ENCODE measurements at places on chromosomes 5 and 9.

DNA sequence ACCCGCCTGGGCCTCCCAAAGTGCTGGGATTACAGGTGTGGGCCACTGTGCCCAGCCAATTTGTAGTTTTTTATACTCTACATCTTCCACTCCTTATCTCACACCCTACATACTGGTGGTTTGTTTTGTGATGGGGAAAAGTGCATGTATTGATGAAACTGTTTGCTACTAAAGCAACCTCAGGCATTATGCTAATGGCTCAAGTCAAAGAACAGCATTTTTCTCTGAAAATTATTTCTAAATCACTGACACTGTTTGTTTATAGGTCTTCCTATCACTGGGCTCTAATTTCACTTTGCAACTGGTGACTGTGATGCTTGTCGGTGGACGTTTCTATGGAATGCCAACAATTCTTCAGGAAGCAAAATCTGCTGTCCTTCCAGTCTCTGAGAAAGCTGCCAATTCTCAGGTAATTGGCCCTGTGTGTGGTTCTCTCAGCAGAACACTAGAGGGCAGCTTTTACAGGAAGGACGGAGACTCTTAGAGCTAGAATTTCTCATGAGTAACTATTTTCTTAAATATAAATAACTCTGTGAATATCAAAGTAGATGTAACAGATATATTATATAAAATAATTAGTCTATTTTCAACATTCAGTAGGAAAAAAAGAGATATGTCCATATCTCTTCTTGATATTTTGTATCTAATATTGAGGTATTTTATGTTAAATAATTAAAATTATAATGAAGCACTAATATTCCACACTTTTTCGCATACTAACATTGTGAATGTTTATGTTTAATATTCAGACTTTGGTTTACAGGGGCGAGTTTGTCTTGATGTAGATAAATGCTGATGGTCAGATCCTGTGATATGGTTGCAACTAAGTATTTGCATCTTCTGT lies 244.1 kb downstream of the ADGRV1 start:
- peak; percentile 10 for DNase-seq

GRCh38 chr5:138371454-138371853 lies 19.0 kb downstream of the KDM3B start:
- no peak for DNase-seq

- peak; percentile 4 for DNase-seq
These were observed 5.4 kb downstream of the NNT start for GRCh38 chr5:43608406-43608805.

- DNase-seq = peak; percentile 75
These were observed 64.2 kb upstream of the CPEB4 start for GRCh38 chr5:173823721-173824567.

DNA sequence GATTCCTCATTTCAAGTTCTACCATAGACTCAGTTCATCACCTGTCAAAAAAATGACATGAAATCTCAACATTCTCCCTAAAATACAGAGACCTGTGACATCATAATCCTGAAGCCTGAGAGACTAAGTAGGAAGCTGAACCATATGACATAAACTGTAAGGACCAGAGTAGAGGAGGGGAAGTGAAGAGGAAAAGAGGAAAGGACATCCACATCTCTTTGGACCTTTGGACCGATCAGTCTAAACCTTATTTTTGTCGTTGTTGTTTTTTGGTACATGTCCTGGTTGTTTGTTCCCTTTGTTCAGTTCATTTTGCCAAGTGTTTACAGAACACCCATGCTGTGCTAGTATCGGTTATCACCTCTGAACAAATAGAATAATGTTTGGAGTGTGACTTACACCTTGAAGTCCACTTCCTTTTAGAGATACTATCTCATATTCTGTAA lies 41.9 kb downstream of the LURAP1L start:
- no peak for DNase-seq

DNA sequence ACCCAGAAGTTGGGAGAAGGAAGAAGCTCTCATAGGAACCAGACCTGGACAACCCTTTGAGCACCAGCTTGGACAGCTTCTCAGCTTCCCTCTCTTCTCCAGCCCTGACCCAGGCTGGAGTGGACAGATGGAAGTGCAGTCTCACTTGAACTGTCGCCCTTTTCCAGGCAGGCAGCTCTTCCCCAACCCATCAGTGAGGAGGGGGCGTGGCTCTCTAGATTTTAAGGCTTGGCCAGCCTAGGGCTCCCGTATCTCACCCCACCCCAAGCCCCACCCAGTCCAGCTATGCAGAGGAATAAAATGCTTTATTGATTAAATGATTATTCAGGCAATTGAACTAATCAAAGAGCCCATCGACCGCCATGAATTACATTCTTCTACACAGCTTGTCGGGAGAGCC lies 2.2 kb downstream of the PAX5 start:
- DNase-seq = no peak

- DNase-seq = no peak
These were observed 57.4 kb downstream of the SFXN1 start for GRCh38 chr5:175535796-175536195.

GRCh38 chr9:80175286-80176150 lies 603.8 kb downstream of the TLE4 start:
- peak; percentile 23 for DNase-seq

GRCh38 chr5:168974082-168974481 lies 326.9 kb downstream of the SLIT3 start:
- DNase-seq = no peak

DNA sequence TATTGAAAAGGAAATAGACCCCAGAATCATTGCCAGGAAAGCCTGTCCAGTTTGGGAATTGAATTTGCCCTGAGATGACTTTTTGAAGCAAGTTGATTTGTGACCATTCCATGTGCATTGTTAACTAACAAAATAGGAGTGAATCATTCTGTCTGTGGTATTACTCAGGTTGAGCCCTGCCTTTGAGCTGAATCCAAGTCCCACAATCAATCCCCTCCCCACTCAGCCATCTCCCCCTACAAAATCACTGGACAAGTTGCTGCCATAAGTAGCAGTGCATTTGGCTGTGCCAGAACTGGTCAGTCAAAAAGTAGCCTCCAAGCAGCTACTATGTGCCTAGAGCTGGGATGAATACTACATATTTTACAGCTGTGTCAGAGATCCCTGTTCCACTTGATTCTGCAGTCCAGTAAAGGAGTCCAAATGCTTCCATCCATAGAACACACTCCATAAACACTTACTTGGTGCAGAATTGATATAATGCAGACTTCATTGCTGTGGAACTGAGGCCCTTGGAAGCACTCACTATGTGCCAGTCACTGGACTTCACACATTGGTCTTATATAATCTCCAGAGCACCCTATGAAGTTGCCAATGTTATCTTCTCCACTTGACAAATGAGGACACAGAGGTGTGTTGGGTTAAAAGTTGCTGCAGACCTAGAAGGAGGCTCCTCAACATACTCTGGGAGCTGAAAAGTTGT lies 96.1 kb downstream of the ZNF462 start:
- DNase-seq = peak; percentile 58

- no peak for DNase-seq
These were observed 2252.4 kb downstream of the MAT2B start for GRCh38 chr5:165757791-165758190.

GRCh38 chr5:163917747-163918146 lies 412.3 kb downstream of the MAT2B start:
- DNase-seq = no peak

GRCh38 chr5:140923601-140924000 lies 2.5 kb upstream of the PCDHAC1 start:
- no peak for DNase-seq

DNA sequence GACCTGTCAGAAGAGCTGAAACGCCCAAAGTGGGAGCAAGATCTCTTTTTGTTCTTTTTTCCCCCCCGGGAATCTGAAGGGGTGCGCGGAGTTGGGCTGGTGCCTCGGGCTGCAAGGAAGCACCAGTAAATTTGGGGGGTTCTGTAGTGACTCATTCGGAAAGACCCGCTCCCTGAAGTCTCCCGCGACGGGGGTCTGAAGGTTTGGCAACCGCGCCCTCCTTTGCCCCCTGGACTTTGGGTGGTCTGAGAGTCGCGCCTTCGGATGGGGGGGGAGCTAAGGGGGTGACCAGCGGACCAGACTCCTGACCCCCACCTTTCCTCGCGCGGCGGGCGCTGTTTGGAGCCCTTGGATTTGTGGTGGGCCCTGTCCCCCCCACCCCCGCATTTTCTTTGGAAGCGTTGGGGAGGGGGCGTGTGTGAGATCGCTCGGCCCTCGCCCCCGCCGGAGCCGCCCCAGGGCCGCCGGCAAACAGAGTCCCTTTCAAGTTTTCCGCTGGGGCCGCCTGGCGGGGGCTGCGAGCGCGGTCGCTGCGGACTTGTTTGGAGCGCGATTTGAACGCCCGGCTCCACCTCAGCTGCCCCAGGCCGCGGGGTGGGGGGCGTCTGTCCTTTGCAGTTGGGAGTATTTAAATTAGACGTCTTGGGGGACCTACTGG lies 2.0 kb downstream of the CXXC5 start:
- peak; percentile 67 for DNase-seq

DNA sequence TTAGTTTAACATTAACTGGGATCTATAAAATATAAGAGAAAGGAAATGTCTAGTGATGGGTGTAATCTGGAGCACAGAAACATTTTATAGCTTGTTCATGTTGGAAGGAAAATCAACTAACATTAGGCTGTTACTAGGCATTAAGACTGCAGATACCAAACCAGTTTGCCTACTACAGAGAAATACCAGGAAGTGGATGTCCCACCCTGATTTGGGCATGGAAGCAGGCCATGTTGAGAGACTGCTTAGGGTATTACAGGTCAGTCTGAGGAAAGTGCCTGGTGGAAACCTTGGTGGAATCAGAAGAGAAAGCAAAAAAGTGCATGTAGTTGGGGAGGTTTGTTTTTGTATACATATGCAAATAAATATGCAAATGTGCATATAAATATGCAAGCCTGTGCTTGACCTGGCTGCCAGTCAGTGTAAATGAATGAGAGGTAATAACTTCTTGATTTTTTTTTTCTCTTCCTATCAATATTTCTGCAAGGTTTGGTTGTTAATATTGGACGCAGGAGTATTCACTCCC lies 9.6 kb upstream of the CCDC112 start:
- DNase-seq = no peak

- no peak for DNase-seq
These were observed 1.1 kb downstream of the ERCC6L2 start for GRCh38 chr9:95876595-95876994.

GRCh38 chr9:133187561-133188005 lies 21.5 kb downstream of the OBP2B start:
- no peak for DNase-seq

- DNase-seq = peak; percentile 28
These were observed 8.3 kb downstream of the RFX3 start for GRCh38 chr9:3517377-3518048.

GRCh38 chr9:135134268-135135022 lies 47.0 kb downstream of the OLFM1 start:
- DNase-seq = no peak
